ENCODE measurements at places on chromosomes 6 and 20.

GRCh38 chr6:110875548-110876169 is 1.1 kb downstream of the AMD1 start:
- no peak for DNase-seq
- H3K4me3 ChIP-seq = peak overlapping the region; percentile 100
- H3K36me3 ChIP-seq = no peaks in the 10 kb centered on the region
- H3K27me3 ChIP-seq = no peaks in the 10 kb centered on the region
- H3K4me1 ChIP-seq = no peaks in the 10 kb centered on the region

GRCh38 chr6:92297101-92297500 is 1122.3 kb downstream of the EPHA7 start:
- no peaks in the 10 kb centered on the region for H3K36me3 ChIP-seq
- H3K27ac ChIP-seq = no peak overlapping the region
- no peak overlapping the region for H3K4me3 ChIP-seq
- H3K4me1 ChIP-seq = no peaks in the 10 kb centered on the region
- no peaks in the 10 kb centered on the region for H3K27me3 ChIP-seq

DNA sequence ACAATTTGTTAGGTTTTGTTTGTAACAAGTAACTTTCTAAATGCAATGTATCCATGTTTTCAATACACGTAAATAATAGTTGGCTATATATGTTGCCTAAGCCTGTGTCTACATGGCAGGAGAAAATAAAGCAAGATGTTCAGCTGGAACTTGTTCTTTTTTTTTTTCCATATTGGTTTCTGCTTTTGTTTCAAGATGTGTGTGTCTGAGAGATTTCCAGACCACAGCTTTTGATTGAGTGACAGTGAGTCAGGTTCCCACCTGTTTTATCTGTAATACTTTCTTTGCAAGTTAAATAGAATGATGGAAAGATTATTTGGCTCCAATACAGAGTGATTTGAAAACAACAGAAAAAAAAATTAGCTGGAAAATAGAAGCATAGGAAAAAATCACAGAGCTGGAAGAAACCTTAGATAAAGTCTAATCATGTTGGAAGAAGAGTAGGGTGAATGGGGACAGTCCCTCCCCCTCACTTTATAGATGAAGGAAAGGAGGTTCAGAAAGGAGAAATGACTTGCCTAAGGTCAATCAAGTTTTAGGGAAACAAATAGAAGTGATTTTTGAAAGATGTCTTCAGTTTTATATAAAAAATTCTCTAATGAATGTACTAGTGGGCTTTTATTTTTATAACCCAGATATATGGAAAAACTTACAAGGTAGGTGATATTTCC is 150.9 kb upstream of the STMND1 start:
- no peaks in the 10 kb centered on the region for H3K27me3 ChIP-seq
- no peaks in the 10 kb centered on the region for H3K4me1 ChIP-seq
- H3K36me3 ChIP-seq = no peaks in the 10 kb centered on the region

GRCh38 chr6:21947731-21948386 is 349.0 kb downstream of the PRL start:
- no peaks in the 10 kb centered on the region for H3K4me1 ChIP-seq
- no peak overlapping the region for H3K4me3 ChIP-seq
- H3K36me3 ChIP-seq = no peaks in the 10 kb centered on the region
- DNase-seq = no peak
- H3K27ac ChIP-seq = no peak overlapping the region

- H3K27ac ChIP-seq = no peak overlapping the region
- no peaks in the 10 kb centered on the region for H3K27me3 ChIP-seq
- H3K4me1 ChIP-seq = no peaks in the 10 kb centered on the region
- no peak for DNase-seq
- no peak overlapping the region for H3K4me3 ChIP-seq
These were observed 67.3 kb downstream of the KCNB1 start for GRCh38 chr20:49415005-49415667.

DNA sequence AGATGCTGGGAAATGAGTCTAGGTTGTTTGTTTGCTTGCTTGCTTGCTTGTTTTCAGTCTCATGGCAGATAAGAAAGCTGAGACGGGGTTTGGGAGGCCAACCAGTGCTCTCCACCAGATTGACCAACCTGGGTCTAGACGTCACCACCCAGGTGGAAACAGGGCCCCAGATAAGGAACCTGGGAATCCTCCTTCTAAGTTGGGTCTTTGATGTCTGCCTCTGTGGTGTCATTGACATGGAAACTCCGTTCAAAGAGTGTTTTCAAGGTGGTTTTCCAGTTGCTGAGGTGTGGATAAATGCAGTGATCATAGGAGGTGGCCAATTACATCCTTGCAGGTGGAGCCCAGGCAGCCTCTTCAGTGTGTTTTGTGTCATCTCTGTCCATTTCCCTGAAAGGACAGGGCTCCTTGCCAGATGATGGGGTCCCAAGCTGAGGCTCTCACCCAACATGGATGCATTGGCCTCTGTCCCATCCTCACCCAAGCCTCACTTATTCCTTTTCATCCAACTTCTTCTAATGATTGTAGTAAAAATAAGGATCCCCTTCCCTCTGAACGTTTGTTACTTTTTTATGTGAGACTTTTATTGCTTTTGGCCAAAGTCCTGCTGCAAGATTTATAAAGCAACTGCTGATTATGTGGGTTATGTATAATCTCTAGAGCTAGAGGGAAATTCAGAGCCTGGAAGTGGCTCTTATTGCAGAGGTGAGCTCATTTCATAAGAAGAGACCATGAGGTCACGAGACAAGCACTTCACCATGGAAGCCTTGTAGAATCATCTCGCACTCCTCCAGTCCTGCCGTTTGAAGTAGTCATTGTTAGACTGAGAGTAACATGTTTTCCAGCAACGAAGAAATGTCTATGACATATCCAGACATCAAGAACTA is 32.0 kb upstream of the SYNDIG1 start:
- H3K4me3 ChIP-seq = no peak overlapping the region
- no peaks in the 10 kb centered on the region for H3K4me1 ChIP-seq
- H3K27ac ChIP-seq = no peak overlapping the region
- no peaks in the 10 kb centered on the region for H3K36me3 ChIP-seq
- DNase-seq = no peak
